ENCODE measurements at places on chromosomes 2 and 18.
A peak's percentile ranks its signal among the peaks of the same experiment; 100 is the strongest.

DNA sequence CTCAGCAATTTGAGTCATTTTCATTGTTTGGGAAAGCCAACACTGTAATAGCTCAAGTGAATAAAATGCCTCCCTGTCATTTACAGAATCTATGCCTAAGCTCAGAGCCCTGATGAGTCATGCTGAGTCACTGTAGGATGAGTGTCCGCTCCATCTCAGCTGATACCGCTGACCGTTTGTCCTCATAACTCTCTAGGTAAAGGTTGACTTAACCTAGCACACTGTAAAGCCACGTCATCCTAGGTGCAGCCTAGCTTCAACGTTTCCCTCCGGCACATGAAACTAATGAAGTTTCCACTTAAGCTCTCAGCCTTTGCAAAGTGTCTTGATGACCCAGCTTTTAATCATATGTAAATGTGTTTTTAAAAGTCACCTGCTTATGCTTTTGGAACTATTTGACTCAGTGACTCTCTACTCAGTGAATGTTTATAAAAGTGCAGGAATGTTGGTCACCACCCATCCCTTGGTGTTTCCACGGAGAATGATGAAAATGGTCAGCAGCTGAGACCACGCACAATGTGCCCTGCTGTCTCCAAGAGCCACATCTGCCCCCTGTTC, 154.0 kb downstream of the PMAIP1 start:
- no peak for DNase-seq

DNA sequence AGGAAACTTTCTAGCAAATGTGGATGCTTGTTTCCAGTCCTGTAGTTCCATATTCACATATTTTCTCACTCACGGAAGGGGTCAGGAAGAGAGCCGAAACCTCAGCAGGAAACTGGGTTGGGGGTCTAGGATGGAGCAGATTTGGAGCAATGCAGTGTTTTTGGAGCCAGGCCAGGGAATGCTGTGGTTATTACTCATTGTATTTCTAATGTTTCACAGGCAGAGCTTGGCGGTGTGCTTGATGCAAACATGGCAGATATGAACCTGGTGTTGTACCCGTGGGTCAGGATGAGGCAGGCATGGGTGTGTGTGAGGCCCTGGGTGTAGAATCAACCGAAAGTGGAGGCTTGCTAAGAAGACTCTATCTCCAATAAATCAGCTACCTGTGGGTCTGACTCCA, 34.6 kb upstream of the ACKR3 start:
- no peak for DNase-seq

DNA sequence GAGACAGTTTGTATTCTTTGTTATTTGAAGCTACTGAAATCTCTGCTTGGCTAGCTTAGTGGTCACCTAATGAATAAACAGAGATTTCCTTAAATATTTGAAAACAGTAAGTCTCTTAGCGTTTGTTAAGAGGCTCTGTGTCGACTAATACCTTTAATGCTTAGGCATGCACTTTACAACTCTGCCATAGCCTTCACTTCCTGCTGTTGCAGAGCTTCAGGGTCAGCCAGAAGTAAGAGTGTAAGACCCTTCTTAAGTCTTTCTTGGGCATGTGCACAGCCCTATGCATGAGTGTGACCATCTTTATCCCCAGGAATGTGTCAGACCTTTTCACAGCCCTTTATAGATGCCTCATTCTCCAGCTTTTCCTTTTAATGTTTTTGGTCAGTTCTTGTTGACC, 195.3 kb upstream of the ALPP start:
- no peak for DNase-seq

- DNase-seq, result no peak
Measured at GRCh38 chr2:26034637-26034992, 731 bp downstream of the RAB10 start.

DNA sequence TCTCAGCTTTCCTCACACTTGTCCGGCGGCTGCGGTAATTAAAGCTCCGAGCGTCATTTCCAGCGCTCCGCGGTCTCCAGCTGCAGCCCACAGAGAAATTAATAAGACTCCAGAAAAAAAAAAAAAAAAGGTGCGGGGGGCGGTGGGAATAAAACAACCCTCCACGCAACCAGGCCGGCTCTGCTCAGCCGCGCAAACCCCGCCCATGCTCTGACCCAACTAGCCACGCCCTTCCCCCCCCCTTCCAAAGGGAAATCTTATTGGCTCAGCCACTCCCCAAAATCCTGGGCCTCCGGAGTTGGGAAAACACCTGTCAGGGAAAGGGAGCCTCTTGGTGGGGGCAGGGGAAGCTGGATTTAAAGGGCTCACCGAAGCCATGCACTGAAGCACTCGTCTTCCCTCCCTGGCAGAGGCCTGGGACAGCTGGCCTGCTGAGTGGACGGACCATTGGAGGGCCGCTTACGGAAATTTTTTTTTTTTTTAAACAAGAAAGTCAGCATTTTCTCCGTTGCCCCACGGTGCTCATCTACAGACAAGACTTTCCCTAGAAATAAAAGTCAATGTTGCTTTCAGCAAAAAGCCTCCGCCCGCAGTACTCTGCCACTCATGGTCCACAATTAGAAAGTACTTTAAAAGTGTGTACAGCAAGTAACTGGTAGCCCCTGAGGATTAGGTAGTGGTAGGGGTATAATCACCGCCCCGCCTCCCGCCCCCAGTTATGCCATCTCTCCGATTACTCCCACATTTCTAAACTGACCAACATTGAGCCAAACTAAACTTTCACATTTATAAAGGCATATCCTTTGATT, 674 bp upstream of the ERBB4 start:
- no peak for DNase-seq

DNA sequence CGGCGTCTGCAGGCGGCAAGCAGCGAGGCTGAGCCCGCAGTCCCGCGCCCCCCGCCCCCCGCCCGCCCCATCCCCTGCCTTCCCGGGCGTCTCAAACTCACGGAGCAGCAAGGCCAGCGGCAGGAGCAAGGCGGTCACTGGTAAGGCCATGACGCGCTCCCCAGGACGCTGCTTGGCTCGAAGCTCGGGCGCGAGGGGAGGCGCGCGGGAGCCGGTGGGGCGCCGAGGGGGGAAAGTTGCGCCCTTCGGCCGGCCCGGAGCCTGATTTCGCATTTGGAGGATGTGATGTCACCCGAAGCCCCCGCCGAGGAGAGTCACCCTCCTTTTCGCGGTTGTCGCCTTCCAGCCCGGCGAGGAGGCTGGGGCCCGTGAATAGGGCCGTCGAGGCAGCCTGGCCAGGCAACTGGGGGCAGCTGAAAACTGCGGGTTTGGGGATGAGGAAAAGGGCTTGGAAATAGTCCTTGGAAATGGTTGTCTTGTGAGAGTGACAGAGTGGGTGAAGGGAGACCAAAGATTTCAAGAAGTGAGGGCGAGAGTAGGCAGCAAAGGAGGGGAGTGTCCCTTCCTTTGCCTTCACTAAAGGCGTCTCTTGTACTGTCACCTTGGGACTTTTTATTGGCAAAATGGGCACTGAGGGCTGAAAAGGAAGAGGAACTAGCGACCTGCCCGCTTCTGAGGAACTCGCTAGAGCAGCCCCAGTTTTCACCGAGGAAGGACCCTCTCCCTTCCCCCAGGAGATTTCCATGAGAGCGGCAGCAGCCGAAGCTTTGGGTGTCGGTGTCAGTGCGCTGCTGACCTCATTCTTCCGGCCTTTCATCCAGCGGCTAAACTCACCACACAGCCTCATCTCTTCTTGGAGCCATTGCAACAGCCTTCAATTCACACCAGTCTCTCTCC, at the start of gene CD8A:
Gene CD8A (minus strand): TSS at position 238 of the 897 bp plus-strand sequence. CDS start 88 bp downstream, at position 150.
- no peak for DNase-seq

- DNase-seq, result no peak
Measured at GRCh38 chr2:106097038-106098000, 96.8 kb downstream of the UXS1 start.

- DNase-seq, result no peak
Measured at GRCh38 chr18:51164761-51165281, 32.7 kb downstream of the MEX3C start.

DNA sequence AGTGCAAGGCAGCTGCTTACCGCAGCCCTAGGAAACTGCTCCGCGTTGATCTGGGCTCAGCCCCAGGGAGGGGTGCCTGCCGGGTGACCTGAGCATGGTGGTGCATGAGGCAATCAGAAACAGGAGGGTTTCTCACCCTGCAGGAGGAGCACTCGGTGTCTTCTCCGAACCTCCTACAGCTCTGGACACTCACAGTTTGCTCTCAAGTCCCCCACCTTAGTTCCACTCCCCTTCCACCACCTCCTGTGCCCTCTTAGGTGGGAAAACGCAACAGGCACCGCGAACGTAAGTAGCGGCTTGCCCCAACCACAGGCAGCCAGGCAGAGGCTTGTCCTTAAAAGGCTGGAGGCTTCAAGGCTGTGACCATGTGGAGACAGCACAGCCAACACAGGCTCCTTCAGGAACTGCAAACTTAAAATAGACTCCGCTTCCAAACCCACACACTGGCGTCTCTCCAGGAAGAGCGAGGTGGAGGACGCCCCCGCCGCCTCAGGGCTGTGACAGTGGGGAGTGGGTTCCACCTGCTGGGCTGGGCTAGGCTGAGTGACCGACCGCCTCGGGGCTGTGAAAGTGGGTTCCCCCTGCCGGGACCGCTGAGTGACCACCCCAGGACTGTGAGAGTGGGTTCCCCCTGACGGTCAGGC, 71.6 kb downstream of the NDUFA10 start:
- DNase-seq, result no peak

- DNase-seq, result no peak
Measured at GRCh38 chr18:76973520-76974266, 151.3 kb downstream of the ZNF236 start.

DNA sequence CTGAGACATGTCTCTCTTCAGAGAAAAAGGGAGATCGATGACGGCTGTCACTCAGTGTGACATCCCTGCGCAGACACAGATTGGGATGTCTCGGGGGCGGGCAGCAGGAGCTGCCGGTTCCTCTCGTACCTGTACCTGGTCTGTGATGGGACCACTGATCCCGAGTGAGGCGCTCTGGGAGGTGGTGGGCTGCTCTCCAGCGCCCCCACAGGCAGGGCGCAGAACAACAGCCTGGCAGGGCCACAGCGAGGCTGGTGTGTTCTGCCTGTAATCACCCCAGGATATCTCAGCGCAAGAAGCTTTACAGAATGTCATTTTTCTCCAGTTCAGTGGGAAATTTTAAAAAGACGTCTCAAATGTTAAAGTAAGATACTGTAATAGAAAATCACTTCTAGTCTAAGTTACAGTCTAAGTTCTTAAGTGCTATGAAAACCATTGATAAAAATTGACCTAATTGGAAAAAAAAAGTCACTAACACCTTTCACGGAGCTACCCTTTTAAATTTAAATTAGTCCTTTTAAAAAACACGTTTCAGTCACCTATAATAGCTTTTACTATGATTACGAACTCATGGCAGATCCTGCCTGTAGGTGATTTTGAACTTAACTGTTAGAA, 189.8 kb downstream of the SNTG2 start:
- peak; percentile 15 for DNase-seq

GRCh38 chr18:29838556-29838955, 1204.0 kb downstream of the DSC3 start:
- no peak for DNase-seq

- no peak for DNase-seq
Measured at GRCh38 chr2:46229134-46230063, 67.8 kb upstream of the EPAS1 start.

GRCh38 chr2:170262343-170262742, 84.4 kb downstream of the MYO3B start:
- DNase-seq, result no peak

GRCh38 chr2:207130958-207131521, 34.7 kb downstream of the KLF7 start:
- DNase-seq, result no peak

DNA sequence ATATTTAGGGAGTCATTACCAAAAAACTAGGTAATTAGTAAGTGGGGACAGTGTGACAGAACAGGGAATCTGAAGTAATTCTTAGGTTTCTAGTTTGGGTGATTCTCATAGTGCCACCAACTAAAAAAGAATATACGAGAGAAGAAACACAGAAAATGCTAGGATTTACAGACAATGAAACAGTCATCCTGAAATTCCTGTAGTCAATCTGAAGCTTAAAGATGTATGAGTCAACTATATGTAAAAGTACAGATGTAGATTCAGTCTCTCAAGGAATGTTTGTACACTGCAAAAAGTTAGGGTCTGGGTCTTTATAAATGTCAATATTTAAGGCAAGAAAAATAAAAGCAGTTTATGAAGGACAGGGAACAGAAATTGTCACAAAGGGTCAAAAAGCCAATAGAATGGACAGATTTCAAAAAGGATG, 107.0 kb downstream of the STRN start:
- no peak for DNase-seq

- no peak for DNase-seq
Measured at GRCh38 chr2:187057466-187057865, 208.5 kb upstream of the ZSWIM2 start.

DNA sequence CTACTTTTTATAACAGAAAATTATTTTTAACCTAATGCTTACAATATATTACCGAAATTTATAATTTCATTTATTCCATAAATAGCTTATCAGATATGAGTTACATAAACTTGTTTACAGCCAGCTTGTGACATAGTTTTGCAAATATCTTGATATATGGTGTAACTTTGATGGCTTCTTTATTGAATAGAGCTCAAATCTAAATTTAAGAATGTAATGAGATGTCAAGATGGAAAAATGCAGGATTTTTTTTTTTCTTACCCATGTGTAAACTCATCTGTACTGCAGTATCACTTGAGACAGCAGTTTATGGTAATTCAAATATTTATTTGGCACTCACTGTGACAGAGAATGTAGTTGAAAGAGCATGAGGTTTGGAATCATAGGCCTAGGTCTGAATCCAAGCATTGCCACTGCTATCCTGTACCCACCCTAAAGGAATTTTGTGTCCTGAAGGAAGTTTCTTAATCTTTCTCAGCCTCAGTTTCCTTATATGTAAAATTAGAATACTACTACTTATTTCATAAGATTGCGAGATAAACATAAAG, 3.8 kb downstream of the CREB1 start:
- no peak for DNase-seq

- no peak for DNase-seq
Measured at GRCh38 chr2:201127570-201127969, 11.6 kb downstream of the CFLAR start.

DNA sequence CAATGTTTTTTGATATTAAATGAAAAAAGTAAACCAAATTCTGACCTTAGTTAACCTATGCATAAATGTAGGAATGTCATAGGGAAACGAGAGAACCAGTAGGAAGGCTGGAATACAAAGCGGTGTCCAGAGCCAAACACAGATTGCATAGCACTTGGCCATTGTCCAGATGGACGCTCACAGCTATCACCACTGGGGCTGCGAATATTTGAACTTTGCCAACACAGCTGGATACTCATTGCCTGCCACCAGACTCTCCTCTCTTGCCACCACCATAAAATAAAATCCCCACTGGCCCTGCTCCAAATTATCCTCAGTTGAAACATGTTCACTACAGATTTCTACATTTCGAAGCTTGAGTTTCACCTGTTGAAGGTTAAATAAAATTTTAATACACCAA, 159.3 kb upstream of the GULP1 start:
- DNase-seq, result no peak

GRCh38 chr2:33477473-33478468, 1.3 kb downstream of the RASGRP3 start:
- no peak for DNase-seq

DNA sequence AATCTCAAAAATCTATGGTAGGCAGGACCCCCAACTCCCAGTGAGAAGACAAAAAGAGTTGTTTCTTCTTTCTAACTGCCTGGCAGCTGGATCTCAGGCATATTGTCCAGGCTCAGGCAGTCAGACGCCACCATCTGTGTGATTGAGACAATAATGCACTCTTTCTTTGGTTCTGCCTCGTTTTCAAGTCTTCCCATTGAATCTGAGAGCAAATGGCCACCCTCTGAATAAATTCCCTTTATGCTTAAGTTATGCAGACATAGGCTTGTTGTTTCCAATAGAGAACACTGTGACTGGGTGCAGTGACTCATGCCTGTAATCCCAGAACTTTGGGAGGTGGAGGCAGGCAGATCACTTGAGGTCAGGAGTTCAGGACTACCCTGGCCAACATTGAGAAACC, 15.3 kb upstream of the CD207 start:
- no peak for DNase-seq

GRCh38 chr2:233250985-233251305, 528 bp upstream of the ATG16L1 start:
- DNase-seq, result no peak

Measured in activated CD8-positive, alpha-beta memory T cell treated with anti-CD3 and anti-CD28 coated beads for 4 hours (primary cell).